ENCODE measurements at places on chromosomes 3 and 15.

- no peak for DNase-seq
These were observed 8.9 kb downstream of the ABHD17C start for GRCh38 chr15:80703965-80704364.

GRCh38 chr15:66100761-66101160 is 152.8 kb downstream of the MEGF11 start:
- no peak for DNase-seq

DNA sequence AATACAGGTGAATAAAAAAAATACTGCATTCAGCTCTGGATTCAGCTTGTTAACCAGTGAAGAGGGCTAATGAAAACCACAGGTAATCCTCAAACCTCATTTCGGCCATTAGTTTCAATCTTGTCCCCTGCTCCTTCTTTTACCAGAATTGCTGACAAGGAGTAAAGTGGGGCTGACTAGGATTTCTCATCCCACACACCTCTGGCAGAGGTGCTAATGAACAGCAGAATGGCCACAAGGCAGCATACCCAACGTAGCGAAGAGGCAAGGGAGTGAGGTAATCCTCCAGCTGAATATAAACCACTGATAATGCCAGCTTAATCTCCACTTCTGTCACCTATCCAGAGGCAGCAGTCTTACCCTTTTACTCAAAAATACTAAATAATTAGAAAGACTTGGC is 248.8 kb upstream of the CDIN1 start:
- DNase-seq: no peak

DNA sequence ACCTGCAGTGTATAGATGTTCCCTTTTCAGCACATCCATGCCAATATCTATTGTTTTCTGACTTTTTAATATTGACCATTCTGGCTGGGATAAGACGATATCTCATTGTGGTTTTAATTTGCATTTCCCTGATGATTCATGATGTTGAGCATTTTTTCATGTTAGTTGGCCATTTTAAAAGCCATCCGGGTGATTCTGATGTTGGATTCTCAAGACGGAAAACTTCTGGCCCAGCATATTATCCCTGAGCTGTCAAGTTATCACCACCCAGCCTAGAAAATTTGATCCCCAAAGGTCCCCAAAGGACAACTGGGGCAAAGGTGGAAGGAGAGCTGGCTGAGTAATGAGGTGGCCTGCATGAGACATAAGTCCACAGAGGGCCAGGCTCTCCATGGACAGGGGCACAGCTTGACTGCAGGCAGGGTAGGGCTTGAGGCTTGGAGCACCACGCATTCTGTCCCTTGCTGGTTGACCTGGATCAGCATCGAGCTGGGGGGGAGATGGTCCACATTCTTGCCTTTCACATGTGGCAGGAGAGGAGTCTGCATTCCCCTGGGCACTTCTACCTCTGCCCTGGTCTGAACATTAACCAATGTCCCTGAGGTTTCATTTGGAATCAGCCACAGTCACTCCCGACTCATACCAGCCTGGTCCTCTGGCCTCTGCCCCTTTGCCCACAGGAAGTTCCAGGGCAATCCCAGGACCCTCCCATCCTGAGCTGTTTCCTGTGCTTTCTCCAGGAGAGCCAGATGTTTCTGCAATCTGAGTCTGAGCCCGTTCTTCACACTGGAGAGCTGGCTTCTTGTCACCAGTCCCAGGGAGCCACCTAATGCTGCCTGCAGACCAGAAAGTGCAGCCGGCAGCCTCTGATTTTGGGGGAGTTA is 69.2 kb downstream of the ISG20 start:
- peak; percentile 17 for DNase-seq

DNA sequence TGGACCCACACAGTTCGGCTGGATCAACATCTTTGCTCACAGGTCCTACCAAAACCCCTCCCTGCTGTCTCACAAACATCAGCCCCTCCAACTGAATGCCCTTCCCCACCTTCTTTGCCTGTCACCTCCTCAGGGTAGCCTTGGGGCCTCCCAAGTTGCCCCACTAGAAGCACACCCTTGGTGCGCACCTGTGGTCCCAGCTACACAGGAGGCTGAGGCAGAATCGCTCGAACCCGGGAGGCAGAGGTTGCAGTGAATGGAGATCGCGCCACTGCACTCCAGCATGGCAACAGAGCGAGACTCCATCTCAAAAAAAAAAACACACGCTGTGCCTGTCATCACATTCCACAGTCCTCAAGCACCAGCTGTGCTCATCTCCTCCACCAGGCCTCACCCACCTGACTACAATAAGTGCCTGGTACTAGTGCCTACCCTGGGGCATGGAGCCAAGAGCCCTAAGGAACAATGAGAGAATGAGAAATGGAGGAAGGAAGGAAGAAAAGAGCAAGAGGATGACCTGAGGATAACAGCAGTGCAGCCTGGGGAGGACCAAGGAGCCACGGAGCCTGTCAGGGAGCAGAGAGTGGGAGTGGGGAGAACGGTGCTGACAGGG is 26.0 kb downstream of the RPN1 start:
- peak; percentile 49 for DNase-seq

DNA sequence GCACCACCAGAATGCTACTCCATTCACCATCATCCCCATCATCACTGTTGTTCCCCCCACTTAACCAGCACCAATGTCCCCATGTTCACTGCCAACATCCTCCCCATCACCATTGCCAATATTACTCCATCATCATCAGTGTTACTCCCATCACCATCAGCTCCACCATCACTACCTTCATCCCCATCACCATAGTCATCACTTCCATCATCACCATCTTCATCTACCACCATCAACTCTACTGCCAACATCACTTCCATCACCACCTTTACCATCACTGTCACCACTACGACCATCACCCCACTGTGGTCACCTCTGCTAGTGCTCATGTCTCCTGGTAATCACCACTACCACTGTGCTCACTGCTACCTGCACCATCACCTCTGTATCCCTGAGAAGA is 47.2 kb upstream of the TMEM115 start:
- DNase-seq: no peak

DNA sequence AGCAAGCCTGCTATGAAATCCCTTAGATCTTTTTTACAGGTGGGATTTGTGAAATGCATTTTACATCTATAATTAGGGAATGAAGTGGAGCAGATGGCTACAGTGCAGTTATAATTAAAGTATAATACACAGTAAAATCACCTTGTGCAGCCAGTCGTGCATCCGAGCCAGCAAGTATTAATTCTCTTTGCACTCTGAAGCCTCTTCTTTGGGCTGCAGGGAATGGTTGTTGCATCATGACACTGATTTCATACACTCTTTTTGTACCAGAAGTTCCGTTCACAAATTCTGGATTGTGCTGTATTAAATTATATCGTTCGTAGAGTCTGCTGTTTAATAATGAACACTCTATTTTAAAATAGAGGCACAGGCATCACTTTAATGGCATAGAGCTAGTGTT is 28.7 kb upstream of the TP63 start:
- no peak for DNase-seq

GRCh38 chr15:78265752-78266224 is 1.4 kb downstream of the DNAJA4 start:
- DNase-seq: peak; percentile 17

DNA sequence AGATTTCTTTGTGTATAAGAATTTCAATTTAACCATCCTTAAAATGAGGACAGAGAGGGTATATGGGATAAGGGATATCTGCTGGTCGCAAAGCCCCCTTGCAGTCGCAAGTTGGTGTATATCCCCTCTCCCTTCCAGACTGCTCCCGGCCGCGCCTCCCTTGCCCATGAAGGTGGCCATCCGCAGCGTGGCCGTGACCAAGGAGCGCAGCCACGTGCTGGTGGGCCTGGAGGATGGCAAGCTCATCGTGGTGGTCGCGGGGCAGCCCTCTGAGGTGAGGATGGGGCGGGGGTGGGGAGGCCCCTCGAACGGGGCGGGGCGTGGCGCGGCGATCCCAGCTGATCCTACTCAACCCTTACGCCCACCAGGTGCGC is 29.4 kb downstream of the NBEAL2 start:
- no peak for DNase-seq

GRCh38 chr3:146166415-146166821 is 5.4 kb upstream of the PLOD2 start:
- peak; percentile 83 for DNase-seq

DNA sequence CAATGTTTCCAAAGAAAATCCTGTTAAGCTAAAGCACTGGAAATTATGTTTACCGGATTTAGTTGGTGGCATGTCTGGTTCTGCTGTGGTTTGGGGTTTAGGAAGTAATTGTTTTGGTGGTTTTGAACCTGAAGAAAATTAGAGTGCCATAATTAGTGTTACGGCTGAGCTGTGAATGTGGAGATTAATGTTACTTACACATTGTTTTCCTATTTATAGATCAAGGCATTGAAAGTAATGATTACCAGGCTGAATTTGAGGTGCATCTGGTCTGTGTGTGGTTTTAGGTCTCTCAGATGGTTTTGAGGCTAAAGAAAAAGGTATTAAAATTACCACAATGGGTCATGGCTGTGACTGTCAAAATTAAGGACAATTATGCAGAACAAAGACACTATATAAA is 128.9 kb downstream of the TFG start:
- no peak for DNase-seq

GRCh38 chr15:74235962-74236361 is at the start of gene CCDC33:
Gene CCDC33, plus strand, starts transcription at chr15:74236326. Its CDS starts 394 bp downstream, at chr15:74236720.
- no peak for DNase-seq

- peak; percentile 29 for DNase-seq
These were observed 42.3 kb downstream of the TM4SF18 start for GRCh38 chr3:149291178-149291577.

DNA sequence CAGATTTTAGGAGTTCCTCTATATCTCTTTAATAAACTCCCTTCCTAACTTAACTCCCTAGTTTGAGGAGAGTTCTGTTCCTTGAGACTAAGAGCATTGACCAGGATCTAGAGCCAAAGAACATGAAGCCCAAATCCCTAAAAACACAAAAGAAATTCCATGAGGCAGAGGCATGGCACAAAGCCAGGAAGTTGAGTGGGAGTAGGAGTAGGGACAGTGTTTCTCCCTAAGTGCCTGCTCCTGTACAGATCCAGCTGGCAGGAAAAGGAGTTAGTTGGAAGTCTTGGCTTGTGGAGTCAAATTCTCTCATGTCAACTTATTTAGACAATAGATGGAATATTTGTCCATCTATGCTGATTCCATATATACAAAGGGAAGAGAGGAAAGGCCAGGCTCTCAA is 11.4 kb downstream of the ACTC1 start:
- peak; percentile 44 for DNase-seq

DNA sequence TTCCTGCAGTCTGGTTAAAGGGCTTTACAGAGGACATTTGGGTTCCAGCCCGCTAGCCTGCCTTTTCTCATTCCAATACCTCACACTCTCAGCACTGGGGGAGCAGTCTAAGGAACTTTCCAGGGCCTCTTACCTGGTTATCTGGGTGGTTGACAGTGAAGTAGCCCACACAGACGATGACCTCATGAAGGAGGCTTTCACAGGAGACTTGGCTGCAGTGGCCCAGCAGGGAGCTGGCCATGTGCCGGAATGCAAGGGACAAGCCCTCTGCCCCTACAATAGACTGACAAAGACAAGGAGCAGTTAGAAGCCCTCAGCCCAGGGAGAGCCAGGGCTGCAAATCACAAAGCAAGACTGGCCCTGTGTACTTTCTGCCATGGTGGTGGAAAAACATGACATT is 39.5 kb downstream of the ISL2 start:
- no peak for DNase-seq

GRCh38 chr3:23481616-23482278 is 278.6 kb downstream of the UBE2E2 start:
- DNase-seq: no peak

DNA sequence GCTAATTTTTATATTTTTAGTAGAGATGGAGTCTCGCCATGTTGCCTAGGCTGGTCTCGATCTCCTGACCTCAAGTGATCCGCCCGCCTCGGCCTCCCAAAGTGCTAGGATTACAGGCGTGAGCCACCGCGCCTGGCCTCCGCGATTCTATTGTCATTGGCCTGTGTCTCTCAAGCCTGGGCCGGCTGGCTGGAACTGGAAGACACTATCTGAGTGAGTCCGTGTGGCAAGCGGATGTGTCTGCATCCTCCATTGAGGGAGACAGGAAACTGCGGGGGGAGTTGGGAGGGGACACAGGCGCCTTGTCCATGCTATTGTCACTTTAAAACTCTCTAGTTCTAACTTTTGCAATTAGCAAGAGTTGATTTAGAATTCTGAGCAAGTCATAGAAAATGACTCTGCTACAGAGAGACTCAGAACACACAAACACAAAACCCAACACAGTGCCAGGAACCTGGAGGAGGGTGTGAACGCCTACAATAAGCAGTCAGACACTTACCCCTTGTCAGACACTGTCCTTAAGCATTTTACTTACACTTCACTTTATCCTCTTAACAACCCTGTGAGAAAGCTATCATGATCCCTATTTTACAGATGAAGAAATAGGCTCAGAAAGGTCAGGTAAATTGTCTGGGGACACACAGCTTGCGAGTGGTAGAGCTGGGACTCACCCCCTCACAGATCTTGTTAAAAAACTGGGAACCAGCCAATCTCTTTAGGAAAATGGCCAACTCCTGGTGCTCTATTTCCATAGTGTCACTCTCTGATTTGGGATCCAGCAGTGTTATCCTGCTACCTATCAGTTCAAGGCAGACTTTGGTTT is 38.7 kb downstream of the ANP32A start:
- no peak for DNase-seq

GRCh38 chr3:4409971-4410573 is 57.0 kb downstream of the SUMF1 start:
- DNase-seq: peak; percentile 14

DNA sequence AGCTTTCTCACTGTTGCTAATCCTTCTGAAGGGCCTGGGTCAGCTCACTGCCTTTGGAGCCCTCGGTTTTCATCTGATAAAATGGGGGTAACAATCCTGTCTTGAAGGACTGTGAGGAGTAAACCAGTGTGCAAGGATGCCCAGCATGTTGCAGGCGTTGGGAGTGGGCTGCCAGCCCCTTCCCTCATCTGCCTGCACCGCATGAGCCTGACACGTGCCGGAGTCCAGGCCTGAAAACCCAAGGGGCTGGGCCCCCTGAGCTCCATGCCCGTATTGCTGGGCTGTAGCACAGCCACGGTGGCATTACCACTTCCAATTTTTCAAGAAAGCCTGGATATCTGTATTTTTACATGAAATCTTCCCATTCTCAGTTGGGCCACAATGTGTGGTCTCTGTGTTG is 98.1 kb downstream of the DNAJB8 start:
- no peak for DNase-seq

DNA sequence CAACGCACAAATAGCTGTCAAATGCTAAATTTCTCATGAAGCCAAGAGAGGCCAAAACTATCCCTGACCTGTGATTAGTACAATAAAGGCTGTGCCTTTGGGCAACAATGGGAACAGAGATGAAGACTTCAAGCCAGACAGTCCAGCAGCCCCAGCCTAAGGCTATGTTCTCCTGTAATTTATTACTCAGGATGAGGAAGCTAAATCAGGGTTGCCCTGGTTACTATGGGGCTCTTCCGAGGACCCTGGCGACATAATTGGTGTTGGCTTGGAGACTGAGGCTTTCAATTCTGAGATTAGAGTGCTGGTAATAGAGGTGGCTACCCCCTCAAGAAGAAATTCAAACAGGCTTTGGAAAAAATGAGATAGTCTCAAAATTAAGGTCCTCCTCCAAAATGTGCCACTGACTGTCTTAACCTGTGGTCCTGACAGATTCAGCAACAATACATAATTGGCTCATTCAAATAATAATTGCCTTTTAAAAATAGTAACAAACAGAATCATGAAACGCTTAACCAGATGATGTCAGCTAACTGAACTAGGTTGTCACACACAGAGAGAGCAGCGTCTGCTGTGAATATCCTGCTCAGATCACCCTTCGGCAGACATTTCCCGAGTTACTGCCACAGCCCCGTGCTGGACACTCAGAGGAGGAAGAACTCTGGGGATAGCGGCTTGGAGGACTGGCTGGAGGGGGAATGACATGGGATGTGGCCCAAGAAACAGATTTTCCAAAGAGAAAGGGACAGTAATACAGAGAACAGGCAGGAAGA is 43.0 kb downstream of the NSMCE3 start:
- no peak for DNase-seq

GRCh38 chr3:190517687-190518086 is 3.8 kb downstream of the IL1RAP start:
- DNase-seq: peak; percentile 75

All from fibroblast of pulmonary artery (primary cell).